Head of caudate nucleus (tissue), 42 donors: ENCODE measurements at places on chromosomes 6 and 20.

DNA sequence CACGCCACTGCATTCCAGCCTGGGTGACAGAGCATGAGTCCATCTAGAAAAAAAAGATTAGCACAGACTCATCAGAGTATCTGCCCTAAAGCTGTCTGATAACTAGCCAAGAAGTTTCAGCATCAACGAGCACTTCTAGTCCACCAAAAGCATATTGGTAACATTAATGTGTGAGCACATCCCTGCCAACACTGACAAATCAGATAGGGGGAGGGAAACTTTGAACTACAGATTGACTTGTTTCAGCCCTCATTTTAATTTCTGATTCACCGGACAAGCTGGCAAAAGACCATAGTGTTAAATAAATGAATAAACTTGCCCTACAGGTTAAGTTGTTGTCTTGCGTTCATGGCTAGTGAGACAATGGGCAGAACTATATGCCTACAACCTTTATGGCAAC, 7.7 kb upstream of the SEC63 start:
- DNase-seq = no peak

DNA sequence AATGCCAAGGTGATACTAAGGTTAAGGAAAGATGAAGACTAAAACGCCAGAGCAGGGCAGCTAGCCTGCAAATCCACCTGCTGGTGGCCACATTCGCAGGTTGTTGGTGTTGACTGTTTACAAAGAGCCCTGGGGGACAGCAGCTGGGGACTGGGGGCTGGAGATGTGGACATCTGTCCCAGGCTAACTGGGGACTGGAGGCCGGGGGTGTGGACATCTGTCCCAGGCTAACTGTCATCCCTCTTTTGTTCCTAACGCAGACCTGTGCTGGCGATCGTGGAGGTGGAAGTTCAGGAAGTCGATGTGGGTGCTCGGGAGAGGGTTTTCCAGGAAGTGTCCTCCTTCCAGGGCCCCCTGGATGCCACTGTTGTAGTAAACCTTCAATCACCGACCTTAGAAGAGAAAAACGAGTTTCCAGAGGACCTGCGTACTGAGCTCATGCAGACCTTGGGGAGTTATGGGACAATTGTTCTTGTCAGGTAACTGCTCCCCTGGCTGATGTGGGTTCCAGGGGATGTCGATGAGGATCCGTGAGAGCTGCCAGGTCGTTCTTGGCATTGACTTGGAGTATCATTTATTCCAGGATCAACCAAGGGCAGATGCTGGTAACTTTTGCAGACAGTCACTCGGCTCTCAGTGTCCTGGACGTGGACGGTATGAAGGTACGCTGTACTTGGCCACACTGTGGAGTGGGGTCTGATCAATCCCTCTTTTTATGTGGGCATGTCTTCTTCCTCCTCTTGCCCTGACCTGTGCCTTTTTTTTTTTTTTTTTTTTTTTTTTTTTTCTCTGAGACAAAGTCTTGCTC, 87.0 kb downstream of the SERAC1 start:
- no peak for DNase-seq

DNA sequence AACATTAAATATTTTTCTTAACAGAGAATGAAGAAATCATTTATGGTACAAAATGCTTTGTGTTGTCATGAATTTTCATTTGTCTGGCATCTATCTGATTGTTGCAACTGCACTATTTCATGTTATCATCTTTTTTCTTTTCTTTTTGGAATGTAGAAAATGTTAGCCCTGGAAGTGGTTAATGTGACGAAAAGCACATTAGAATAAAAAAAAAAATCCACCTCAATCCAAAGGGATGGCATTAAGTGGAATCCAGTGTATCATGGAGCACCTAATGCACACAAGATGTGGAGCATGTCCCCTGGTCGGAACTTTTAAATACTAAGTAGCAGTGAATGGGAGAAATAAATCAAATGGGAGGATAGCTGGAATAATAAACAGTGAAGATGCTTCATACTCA, 172.9 kb upstream of the MCHR2 start:
- DNase-seq = no peak

GRCh38 chr20:22489626-22490286, 94.6 kb downstream of the FOXA2 start:
- DNase-seq = no peak

- DNase-seq = no peak
These were observed 837.3 kb upstream of the SLC35B3 start for GRCh38 chr6:9272671-9273070.

DNA sequence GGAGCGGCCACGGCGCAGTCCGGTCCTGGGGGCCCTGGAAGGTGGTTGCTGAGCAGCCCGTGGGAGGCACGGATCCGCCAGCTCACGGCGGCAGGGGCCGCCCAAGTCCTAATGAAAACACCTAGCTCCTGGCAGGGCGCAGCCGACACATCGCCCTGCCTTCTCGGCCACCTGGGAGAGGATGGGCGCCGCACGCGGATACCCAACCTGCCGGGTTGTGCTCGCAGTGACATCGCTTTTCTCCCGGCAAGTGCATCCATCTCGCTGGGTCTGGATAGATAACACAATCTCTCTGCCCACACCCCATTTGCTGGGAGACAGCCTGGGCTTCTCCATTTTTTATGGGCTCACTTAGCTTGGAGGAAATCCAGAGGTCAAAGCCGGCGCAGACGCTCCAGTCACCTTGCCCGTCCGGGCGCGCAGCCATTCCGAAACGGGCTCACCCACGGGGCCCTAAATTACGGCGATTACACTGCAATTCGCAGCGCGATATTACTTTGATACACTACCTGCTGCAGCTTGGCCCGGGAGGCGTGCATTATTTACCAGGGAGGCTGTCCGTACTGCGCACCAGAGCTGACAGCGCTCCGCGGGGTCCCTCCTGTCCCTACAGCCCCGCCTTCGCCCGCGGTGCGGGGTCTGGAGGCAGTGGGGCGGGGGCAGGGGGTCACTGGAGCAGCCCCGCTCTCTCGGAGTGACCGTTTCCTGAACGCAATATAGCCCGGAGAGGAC, 36.2 kb upstream of the CCDC167 start:
- DNase-seq = no peak

GRCh38 chr6:42572523-42572922, 8.7 kb downstream of the UBR2 start:
- DNase-seq = no peak

- peak; percentile 41 for DNase-seq
These were observed 4.2 kb upstream of the EPHA7 start for GRCh38 chr6:93423542-93423941.

- peak; percentile 26 for DNase-seq
These were observed 19.5 kb upstream of the FAM8A1 start for GRCh38 chr6:17580518-17581048.

DNA sequence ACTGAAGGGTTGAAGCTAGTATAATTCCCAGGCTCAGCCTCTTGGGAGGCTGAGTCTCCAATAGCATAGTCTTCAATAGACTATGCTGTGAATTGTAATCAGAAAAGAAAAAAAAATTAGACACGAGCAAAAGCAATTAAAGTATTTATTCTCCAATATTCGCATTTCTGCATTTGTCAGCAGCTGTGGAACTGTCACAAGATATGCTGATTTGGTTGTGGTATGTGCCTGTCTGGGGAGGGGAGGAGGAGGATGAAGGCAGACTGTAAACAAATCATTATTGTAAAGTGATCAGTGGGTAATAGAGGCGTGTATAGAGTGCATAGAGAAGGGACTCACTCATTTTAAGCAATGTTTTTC, 10.1 kb upstream of the BICRAL start:
- no peak for DNase-seq

- DNase-seq = no peak
These were observed 299.1 kb upstream of the ID4 start for GRCh38 chr6:19538096-19538495.

GRCh38 chr20:1500496-1500895, 9.3 kb upstream of the SIRPB2 start:
- DNase-seq = no peak

GRCh38 chr6:129882510-129883023, 21.5 kb upstream of the TMEM244 start:
- DNase-seq = no peak

GRCh38 chr20:8271727-8272126, 139.7 kb downstream of the PLCB1 start:
- no peak for DNase-seq

GRCh38 chr6:102736941-102737368, 1343.4 kb downstream of the GRIK2 start:
- no peak for DNase-seq

- no peak for DNase-seq
These were observed 612.3 kb upstream of the BTBD3 start for GRCh38 chr20:11305406-11305805.

- no peak for DNase-seq
These were observed 11.0 kb downstream of the SCRT2 start for GRCh38 chr20:664576-664975.
